Urinary bladder (tissue), 4 donors: ENCODE measurements at places on chromosomes 16 and 17. TPM values are rescaled to one million over a fixed set of nuclear protein-coding genes. Genes with fewer than 3 reads are reported as not detected.
A peak's percentile ranks its signal among the peaks of the same experiment; 100 is the strongest.

RNU2-1 gene
- not detected for total RNA-seq

ASGR2 gene
- not detected for total RNA-seq

CHST4 gene
- total RNA-seq = not detected

SPAG9 gene
- total RNA-seq = 211 TPM

ARL4D gene
- 14.8 TPM for total RNA-seq

DNA sequence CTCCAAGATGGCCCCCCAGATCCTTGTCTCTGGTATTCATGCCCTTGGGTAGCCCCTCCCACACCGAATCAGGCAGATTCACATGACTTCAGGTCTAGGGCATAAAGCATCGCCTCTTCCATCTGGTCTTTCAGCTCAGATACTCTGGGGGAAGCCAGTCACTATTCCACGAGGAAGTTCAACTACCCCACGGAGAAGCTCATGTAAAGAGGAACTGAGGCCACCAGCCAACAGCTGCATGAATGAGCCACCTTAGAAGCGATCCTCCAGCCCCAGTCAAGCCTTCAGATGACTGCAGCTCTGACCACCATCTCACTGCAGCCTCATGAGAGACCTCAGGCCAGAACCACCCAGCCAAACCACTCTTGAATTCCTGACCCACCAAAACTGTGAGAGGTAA is 54.1 kb downstream of the SOCS3 start:
- DNase-seq = no peak

- no peak for DNase-seq
These were observed 114.4 kb downstream of the ASIC2 start for GRCh38 chr17:33178681-33179080.

- DNase-seq = no peak
These were observed 3.9 kb upstream of the KRT33A start for GRCh38 chr17:41354536-41354935.

MPP2 gene
- 3.7 TPM for total RNA-seq

- no peak for DNase-seq
These were observed 1795.9 kb downstream of the TP53TG3F start for GRCh38 chr16:35255186-35255803.

DNA sequence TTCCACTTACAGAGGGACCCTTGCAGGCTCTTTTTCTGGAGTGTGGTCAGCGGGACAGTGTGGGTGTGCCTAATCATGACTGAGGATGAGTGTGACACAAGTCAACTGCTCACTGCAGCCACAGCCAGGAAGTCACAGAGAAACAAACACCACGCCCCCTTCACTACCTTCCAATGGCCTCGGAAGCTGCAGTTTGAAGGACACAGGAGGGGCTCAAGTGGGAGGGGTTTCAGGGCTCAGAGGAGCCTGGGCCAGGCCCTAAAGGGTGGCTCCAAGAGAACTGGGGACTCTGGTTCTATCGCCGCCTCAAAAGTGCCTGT is 116.2 kb upstream of the SDK2 start:
- DNase-seq = no peak

ARL2BP gene
- total RNA-seq = 84.5 TPM

DNA sequence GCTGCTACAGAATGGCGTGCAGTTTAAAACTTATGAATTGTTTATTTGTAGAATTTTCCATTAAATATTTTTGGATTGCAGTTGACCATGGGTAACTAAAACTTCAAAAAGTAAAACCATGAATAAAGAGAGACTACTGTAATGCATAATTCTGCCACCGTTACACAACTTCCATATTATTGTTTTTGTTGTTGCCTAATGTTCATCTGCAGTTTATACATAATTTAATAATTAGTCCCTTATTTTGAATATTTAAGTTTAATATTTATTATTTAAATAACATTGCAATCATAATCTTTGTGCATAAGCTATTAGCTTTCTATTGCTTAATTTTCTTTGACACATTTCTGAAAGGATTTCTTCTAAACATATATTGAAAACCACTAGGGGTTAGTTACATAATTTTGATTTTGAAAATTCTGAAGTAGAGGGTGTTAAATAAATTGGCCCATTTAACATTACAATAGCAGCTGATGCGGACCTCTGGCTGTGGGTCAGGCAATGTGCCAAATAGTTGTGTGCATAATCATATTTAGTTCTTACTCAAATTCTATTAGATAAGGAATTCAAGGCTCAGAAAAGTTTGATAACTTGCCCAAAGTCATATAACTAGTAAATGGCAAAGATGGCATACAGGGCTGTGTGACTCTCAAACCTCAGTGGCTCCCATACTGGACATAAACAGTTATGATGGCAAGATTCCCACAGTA is 31.1 kb downstream of the PPM1E start:
- no peak for DNase-seq

GRCh38 chr17:1039123-1039507 is 42.2 kb downstream of the TIMM22 start:
- DNase-seq = no peak

DNA sequence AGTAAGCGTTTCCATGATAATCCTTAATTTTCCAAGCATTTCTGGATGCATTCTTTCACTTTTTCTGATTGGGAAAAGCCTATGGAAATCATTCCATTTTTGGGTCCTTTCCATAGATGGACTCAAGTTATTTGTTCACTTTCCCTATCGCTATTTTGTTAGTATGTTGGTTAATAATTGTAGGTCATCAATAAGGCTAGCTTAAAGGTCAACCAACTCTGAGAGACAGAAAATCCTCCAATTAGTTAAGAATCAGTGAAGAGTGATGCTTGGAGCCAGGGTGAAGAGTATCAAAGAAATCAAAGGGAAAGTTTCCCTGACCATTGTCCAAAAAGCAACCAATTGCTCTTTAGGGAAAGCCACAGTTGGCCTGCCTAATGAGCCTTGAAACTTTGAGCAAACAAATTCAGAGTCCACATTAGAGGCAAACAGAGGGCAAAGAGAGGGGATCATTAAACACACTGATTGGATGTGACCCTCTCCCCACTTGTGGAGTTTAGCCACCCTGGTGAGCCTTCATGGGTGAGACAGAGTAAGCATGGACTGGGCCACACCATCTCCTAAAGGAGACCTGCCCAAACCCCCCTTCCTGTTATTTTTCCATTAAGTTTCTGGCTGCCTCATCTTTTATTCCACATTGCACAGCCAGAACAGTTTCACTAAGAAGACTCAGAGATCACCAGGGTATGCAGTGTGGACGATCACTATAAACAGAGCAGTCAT is 133.4 kb upstream of the DYNLRB2 start:
- DNase-seq = no peak

- no peak for DNase-seq
These were observed 234.3 kb upstream of the TNRC6C start for GRCh38 chr17:77723909-77724875.

DNA sequence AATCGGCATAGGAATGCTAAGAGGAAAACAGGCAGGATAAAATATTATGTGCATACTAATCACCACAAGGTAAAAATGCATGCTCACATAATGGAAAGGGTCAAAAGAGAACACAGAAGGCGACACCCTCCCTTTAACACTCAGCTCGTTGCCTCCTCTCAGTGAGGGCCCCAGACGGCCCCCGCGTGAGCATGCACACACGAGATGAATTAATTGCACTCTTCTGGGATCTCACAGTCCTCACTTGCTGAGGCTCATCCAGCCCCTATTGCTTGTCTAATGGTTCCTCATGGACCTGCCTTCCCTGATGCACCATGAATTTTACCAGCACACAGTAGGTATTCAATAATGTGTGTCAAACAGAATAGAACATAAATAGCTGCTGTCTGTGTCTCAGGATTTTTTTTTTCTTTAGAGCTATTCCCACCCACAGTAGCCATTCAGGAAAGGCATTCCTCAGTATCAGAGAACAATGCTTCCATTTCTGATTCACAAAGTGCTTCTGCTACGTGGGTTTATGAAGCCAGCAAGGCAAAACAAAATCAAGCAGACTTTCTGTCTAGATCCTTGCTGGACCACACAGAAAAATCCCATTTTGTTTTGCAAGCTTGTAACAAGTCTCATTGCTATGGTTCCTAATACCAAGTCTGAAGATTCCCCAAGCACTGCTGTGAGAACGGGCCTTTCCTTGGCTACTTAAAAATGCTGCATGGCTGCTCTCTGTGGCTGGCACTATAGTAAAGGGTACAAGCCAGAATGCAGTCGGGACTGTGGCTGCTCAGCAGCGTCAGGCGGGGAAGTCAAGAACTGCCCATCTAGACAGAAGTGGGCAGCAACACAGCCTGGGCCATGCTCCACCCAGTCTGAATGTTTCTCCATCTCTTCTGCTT is 43.6 kb downstream of the TOM1L2 start:
- DNase-seq = no peak

DNA sequence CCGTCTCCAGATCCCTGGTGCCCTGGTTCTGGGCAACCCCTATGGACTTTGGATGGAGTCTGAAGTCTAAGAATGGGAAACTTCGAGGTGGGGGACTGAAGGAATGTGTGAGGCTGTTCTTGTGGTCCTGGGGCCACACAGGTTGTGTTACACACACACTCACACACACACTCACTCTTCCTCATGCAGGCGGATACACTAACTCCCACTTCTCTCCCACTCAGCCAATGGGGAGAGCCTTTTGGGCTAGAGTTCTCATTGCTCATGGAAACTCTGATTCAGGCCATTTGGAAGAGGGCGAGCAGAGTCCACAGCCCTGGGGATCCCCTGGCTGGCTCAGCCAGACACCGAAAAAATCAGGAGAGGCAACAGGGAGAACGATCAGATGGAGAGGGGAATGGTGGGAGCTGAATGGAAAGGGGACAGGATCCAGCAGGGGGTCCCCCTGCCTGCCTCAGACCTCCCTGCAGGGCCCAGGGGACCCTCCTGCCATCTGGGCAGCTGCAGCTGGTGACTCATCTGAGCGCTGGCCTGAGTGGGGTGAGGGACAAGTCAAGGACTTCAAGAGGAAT is 9.1 kb downstream of the IGFBP4 start:
- no peak for DNase-seq

PRSS22 gene
- 3.0 TPM for total RNA-seq

CES1 gene
- 25.0 TPM for total RNA-seq

GRCh38 chr16:24861461-24861860 is 15.7 kb downstream of the SLC5A11 start:
- DNase-seq = no peak

- DNase-seq = peak; percentile 64
These were observed 56.4 kb downstream of the MPRIP start for GRCh38 chr17:17098551-17099179.

DNA sequence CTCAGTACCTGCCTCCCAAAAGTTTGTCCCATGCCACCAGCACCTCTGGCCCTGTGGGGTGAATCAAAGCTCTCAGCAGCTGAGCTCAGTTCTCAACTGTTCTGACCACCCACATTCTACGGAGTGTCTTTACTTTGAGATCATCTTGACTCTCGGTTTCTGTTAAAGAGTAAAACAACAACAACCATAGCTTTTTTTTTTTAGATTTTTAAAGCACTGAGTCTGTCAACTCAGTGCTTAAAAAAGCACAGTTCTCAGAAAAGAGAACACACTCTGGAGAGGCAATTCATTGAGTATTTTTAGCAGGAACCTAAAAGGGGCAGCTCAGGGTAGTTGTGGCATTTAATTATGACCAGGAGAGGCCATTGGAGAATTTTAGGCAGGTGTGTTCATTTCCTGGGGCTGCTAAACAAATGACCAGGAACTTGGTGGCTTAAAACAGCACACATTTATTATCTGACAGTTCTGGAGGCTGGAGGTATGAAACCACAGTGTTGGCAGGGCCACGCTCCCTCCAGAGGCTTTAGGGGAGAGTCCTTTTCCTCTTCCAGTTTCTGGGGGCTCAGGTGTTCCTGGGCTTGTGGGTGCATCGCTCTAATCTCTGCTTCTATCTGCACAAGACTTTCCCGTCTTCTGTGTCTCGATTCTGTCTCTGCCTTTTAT is 6.7 kb upstream of the WFIKKN2 start:
- no peak for DNase-seq

HNF1B gene
- 0.74 TPM for total RNA-seq

DNA sequence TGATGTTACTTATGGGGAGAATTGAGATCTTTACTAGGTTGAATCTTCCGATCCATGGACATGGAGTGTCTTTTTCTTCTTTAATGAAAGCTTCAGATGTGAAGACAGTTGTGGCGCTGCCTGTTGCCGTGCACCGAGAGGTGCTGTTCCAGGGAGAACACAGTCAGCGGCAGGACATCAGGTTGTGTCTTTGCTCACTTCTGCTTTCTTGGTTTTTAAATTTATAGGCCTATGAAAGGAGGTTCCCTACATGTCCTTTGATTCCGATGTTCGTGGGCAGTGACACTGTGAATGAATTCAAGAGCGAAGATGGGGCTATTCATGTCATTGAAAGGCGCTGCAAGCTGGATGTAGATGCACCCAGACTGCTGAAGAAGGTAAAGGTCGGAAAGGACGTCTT is 49.8 kb downstream of the SEC14L1 start:
- DNase-seq = no peak

RAB26 gene
- total RNA-seq = 0.63 TPM

GRCh38 chr17:47690121-47690520 is 3.8 kb upstream of the TBKBP1 start:
- no peak for DNase-seq

- DNase-seq = no peak
These were observed 27.3 kb downstream of the USP7 start for GRCh38 chr16:8936421-8936820.

DNA sequence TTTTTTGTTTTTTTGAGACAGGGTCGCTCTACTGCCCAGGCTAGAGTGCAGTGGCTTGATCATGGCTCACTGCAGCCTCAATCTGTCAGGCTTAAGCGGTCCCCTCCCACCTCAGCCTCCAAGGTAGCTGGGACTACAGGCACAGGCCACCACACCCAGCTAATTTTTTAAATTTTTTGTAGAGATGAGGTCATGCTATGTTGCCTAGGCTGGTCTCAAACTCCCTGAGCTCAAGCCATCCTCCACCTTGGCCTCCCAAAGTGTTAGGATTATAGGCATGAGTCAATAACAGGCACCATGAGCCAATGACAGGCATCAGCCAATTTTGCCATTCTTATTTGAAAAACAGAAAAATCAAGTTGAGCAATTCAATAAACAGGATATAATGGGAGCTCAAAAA is 125.0 kb downstream of the SPAG9 start:
- DNase-seq = no peak

DNA sequence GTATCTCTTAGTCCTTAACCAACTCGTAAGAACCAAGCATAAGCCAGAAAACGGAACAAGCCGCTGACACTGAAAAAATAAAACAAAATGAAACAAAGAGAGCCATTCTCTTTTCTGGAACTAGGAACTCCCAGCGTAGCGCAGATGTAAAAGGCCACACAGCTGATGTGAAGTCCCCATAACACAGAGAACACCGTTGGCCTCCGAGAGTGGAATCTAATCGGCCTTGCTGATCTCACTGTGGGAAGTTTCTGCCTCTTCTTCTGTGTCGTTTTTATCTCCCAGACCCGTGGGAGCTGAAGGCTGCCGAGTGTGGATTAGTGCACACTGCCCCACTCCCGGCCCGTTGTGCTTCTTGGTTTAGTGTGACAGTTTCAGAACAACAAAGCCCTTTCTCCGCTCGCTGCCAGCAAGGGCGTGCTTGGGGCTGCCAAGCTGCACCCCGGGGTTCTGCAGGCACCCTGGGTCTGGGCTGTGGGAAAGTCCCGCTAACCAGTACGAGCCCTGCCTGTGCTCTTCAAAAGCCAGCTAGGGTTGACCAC is 21.7 kb downstream of the TTYH2 start:
- DNase-seq = no peak

PRKCB gene
- 7.0 TPM for total RNA-seq

- no peak for DNase-seq
These were observed 40.9 kb downstream of the USP10 start for GRCh38 chr16:84740596-84741116.

- no peak for DNase-seq
These were observed 214.9 kb downstream of the STX8 start for GRCh38 chr17:9360677-9361081.
